Activated T-helper 1 cell treated with anti-CD3 and anti-CD28 coated beads, Interleukin-12 subunit alpha, Interleukin-12 subunit beta, Interleukin-2, Interleukin-4 antibody, amounts not matched to agents 30 ng/mL and 10 ng/mL and 1 ng/mL, durations not matched to agents 14 hours and 24 hours and 36 hours (primary cell): ENCODE measurements at places on chromosomes 7 and 10.

- no peaks in the 10 kb centered on the region for H3K4me1 ChIP-seq
- no peaks in the 10 kb centered on the region for H3K27me3 ChIP-seq
- H3K4me3 ChIP-seq: no peak overlapping the region
- no peak overlapping the region for H3K27ac ChIP-seq
- DNase-seq: no peak
These were observed 32.7 kb upstream of the NRF1 start for GRCh38 chr7:129578829-129579228.

DNA sequence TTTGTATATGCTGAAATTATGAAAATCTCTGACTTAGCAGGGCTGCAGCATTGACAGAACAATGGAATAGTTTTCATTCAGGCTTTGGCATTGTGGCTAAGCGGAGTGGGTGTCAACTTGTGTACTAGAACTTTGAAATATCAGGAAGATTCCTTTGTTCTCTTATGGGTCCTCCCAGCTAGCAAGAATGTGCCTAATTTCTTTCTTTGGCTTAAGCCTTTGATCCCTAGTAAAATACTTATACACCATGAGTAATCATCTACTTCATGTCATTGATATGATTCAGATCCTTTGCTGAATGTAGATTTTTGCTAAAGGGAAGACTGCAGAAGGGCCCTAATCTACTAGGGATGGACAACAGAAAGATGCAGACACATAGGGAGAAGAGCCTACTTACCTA, 6.2 kb downstream of the AVL9 start:
- peak overlapping the region; percentile 74 for H3K27ac ChIP-seq
- peaks cover 25% of the 10 kb centered on the region for H3K36me3 ChIP-seq
- peaks cover 47% of the 10 kb centered on the region for H3K4me1 ChIP-seq
- no peaks in the 10 kb centered on the region for H3K27me3 ChIP-seq

DNA sequence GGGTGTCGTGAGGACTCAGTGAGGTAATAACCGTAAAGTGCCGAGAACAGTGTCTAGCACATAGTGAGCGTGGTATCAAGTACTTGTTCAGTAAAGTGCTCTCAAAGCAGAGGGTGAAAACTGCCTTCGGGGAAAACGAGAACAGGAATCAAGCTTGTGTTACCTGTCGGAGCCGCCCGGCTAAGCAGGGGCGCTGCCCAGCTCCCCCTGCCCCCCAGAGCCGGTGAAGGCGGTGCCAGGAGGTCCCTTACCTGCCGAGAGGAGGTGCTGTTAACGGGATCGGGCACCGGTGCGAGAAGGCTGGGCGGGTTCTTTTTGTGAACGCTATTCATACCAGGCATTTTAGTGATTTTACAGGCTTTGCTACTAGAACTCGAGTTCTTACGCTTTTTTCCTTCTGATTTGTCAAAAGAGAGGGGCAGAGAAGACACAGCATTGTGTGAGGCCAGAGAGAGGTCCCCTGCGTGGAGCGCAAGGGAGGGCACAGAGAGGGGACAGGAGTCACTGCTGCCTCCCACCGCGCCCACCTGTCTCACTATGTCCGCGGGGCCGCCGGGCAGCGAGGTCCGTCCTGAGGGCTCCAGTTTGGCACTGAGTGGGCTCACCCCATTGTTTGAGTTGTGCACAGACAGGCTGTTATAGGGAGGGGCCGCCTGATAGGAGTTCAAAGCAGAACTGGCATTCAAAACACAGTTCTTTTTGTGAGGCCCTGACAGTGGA, 32.5 kb upstream of the EFCAB10 start:
- no peaks in the 10 kb centered on the region for H3K27me3 ChIP-seq

GRCh38 chr7:1458683-1459511, at the start of gene MICALL2:
Gene MICALL2, minus strand, starts transcription at chr7:1459470. Its CDS starts 144 bp downstream, at chr7:1459326.
- H3K4me1 ChIP-seq: no peaks in the 10 kb centered on the region
- peak within 1 kb of the TSS; percentile 72 for H3K4me3 ChIP-seq
- H3K27me3 ChIP-seq: peaks cover 4% of the 10 kb centered on the region
- no peaks in the 10 kb centered on the region for H3K36me3 ChIP-seq
- no peak within 1 kb of the TSS for H3K27ac ChIP-seq

DNA sequence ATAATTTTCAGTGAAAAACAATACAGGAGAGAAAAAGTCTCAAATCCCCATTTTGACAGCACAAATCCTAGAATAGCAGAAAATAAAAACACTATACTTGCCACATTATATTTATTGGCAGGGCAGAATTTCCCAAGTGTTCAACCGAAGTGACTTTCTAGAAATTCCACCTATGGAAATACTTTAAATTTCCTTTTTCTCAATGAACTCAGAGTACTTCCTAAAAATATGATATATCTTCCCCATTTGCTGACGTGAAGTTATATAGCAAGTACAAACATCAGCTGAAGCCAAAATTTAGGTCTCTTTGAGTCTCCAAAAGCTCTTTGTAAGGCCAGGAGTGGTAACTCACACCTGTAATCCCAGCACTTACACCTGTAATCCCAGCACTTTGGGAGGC, 83.3 kb downstream of the NT5C2 start:
- no peaks in the 10 kb centered on the region for H3K27me3 ChIP-seq
- no peak for DNase-seq
- no peak overlapping the region for H3K4me3 ChIP-seq
- peaks cover 18% of the 10 kb centered on the region for H3K4me1 ChIP-seq

GRCh38 chr10:44015702-44016500, 367.2 kb upstream of the ZNF32 start:
- H3K27ac ChIP-seq: no peak overlapping the region
- no peak for DNase-seq
- H3K27me3 ChIP-seq: no peaks in the 10 kb centered on the region
- no peak overlapping the region for H3K4me3 ChIP-seq

GRCh38 chr10:92590623-92591549, 2.0 kb upstream of the KIF11 start:
- H3K27me3 ChIP-seq: no peaks in the 10 kb centered on the region
- peak overlapping the region; percentile 97 for H3K27ac ChIP-seq
- H3K36me3 ChIP-seq: peaks cover 8% of the 10 kb centered on the region
- H3K4me3 ChIP-seq: peak overlapping the region; percentile 96

GRCh38 chr7:144830024-144830785, 5.6 kb downstream of the TPK1 start:
- H3K36me3 ChIP-seq: peaks cover 4% of the 10 kb centered on the region
- peaks cover 44% of the 10 kb centered on the region for H3K4me1 ChIP-seq
- H3K27ac ChIP-seq: peak overlapping the region; percentile 37
- H3K4me3 ChIP-seq: no peak overlapping the region
- DNase-seq: no peak

DNA sequence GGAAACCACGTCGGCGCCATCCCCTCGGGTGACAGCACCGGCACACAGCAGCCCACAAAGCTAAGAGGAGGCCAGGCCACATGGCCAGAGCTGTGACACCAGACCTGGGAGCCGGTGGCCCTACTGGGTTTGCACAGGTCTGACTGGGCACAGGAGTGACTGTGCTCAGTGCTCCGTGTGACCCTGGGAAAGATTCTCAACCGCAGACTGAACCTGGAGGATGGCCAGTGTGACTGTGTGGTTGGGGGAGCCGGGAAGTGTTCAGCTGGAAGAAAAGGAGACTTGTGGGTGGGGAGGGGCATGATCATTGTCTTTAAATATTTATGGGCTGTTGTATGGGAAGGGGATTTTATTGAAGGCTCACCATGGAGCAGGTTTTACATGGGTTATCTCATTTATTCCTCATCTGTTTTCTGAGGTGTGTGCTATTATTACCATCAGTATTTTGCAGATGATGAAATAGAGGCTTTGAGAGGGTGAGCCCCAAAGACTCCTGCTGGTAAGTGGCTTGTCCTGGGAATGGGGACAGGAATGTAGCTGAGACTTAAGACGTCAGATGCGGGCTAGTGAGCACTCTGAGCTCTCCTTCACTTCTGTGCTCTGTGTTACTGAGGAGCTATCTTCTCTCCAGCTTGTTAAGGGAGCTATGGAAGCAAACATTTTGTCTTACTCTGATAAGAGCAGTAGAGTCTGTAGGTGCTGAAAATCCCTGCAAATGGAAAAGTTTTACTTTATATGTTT, 127.5 kb downstream of the TMEM178B start:
- H3K4me1 ChIP-seq: no peaks in the 10 kb centered on the region
- H3K27ac ChIP-seq: no peak overlapping the region
- H3K4me3 ChIP-seq: no peak overlapping the region

- peaks cover 4% of the 10 kb centered on the region for H3K4me1 ChIP-seq
- no peak overlapping the region for H3K4me3 ChIP-seq
- DNase-seq: no peak
- H3K27ac ChIP-seq: no peak overlapping the region
These were observed 64.8 kb downstream of the SORBS1 start for GRCh38 chr10:95496246-95496911.

- no peak for DNase-seq
- no peaks in the 10 kb centered on the region for H3K4me1 ChIP-seq
- no peak overlapping the region for H3K4me3 ChIP-seq
- no peaks in the 10 kb centered on the region for H3K27me3 ChIP-seq
These were observed 1056.8 kb downstream of the SORCS1 start for GRCh38 chr10:106107706-106108105.

DNA sequence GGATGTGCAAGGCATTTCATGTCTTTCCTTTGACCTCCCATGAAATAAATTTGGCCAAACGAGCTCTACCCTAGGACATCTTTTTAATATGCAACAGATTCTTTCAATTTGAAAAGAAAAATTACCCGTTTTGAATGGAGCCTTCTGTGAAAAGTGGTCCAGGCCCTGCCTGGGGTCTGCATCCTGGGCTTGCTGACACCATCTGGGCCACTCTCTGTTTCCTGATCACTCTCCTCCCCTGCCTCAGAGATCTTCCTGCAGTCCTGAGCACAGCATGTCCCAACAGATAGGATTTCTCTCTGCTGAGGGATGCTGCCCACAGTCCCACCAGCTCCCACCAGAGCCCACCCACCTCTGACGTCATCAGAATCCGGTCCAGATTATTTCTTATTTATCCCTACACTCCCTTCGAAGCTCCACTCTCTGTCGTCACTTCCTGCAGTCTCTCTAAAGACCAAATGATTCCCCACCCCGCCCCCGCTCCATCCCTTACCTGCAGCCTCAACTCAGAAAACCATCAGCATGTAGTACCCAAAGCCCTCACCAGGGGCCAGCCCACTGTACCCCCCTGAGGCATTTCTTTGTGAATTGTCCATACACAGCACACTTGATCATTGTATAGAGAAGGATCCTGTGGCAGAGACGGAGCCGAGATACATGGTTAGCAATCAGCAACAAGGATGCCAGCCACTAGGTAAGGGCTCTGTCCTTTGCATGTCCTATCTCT, 192.1 kb upstream of the MGMT start:
- no peaks in the 10 kb centered on the region for H3K36me3 ChIP-seq
- H3K27me3 ChIP-seq: peaks cover 2% of the 10 kb centered on the region
- DNase-seq: no peak
- no peaks in the 10 kb centered on the region for H3K4me1 ChIP-seq

GRCh38 chr7:102425639-102426267, 7.6 kb upstream of the ORAI2 start:
- DNase-seq: peak; percentile 83
- peaks cover 31% of the 10 kb centered on the region for H3K36me3 ChIP-seq
- H3K27me3 ChIP-seq: no peaks in the 10 kb centered on the region
- peak overlapping the region; percentile 86 for H3K4me3 ChIP-seq
- peak overlapping the region; percentile 100 for H3K27ac ChIP-seq

GRCh38 chr10:88115407-88115806, 252.0 kb downstream of the PTEN start:
- peaks cover 27% of the 10 kb centered on the region for H3K4me1 ChIP-seq
- no peak overlapping the region for H3K27ac ChIP-seq
- no peak for DNase-seq
- H3K27me3 ChIP-seq: no peaks in the 10 kb centered on the region

DNA sequence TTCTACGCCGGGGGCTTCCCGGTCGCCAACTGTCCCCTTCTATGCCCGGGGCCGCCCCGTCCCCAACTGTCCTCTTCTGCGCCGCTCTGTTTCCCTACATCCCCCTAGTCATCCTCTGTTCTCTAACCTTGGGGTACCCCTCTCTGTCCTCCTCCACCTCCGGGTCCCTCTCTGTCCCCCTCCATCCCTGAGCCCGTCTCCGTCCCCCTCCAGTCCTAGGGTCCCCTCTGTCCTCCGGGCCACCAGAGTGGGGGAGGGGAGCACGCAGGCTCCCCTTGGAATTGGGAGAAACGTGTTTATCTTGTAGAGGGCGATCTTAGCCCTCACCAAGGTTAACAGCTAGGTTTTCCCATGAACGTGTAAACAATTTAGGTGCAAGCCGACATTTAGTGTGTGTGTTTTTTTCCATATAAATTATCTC, 852 bp upstream of the KLF6 start:
- peak overlapping the region; percentile 96 for H3K27ac ChIP-seq
- H3K4me1 ChIP-seq: peaks cover 44% of the 10 kb centered on the region
- H3K27me3 ChIP-seq: no peaks in the 10 kb centered on the region

- peaks cover 5% of the 10 kb centered on the region for H3K27me3 ChIP-seq
- H3K4me1 ChIP-seq: peaks cover 26% of the 10 kb centered on the region
- H3K36me3 ChIP-seq: peaks cover 4% of the 10 kb centered on the region
- no peak for DNase-seq
These were observed 4.7 kb upstream of the ITPRIP start for GRCh38 chr10:104342941-104343411.
